Activated CD4-positive, alpha-beta memory T cell treated with anti-CD3 and anti-CD28 coated beads, Interleukin-2, amount 10 ng/mL, durations not matched to agents 7 days and 5 days (primary cell): ENCODE measurements at places on chromosomes 3 and 15. TPM values are rescaled to one million over a fixed set of nuclear protein-coding genes. Genes with fewer than 3 reads are reported as not detected.

DNA sequence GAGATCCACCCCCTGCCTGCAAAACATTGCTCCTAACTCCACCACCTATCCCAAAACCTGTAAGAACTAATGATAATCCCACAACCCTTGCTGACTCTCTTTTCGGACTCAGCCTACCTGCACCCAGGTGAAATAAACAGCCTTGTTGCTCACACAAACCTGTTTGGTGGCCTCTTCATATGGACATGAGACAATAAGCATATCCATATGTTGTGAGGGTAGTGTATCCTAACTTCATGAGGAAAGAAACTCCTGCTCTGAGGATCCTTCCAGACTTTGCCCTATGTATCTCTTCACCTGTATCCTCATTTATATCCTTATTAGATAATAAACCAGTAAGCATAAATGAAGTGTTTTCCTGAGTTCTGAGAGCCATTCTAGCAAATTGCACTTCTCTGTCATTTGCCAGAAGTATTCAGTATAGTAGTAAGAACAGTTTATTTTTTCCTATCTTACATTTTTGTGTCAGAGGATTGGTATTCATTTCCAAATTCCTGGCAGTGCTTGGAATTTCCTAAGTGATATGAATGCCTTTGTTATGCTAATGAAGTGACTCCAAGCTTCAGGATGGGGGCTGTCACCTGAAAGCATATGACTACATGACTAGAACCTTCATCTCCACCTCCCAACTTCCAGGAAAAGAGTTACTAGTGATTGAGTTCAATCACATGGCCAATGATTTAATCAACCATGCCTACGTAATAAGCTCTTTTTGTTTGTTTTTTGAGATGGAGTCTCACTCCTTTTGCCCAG lies 30.2 kb downstream of the TTBK2 start:
- no peak for DNase-seq
- no peak overlapping the region for H3K27ac ChIP-seq
- H3K4me3 ChIP-seq, result no peak overlapping the region
- H3K36me3 ChIP-seq, result peaks cover 2% of the 10 kb centered on the region
- H3K27me3 ChIP-seq, result no peaks in the 10 kb centered on the region
- H3K4me1 ChIP-seq, result no peaks in the 10 kb centered on the region

GRCh38 chr15:83871808-83872559 lies 218.1 kb downstream of the ADAMTSL3 start:
- H3K27me3 ChIP-seq, result peaks cover 3% of the 10 kb centered on the region
- no peaks in the 10 kb centered on the region for H3K4me1 ChIP-seq
- H3K27ac ChIP-seq, result no peak overlapping the region

GRCh38 chr3:159855599-159856346 lies 132.9 kb upstream of the IL12A start:
- no peak overlapping the region for H3K27ac ChIP-seq
- H3K36me3 ChIP-seq, result no peaks in the 10 kb centered on the region
- H3K4me3 ChIP-seq, result no peak overlapping the region
- no peak for DNase-seq

- peaks cover 14% of the 10 kb centered on the region for H3K27me3 ChIP-seq
- H3K4me1 ChIP-seq, result peaks cover 44% of the 10 kb centered on the region
- no peak overlapping the region for H3K27ac ChIP-seq
- no peak overlapping the region for H3K4me3 ChIP-seq
Observed at GRCh38 chr3:156519758-156520162, 35.2 kb downstream of the SSR3 start.

PDZRN3 gene
- total RNA-seq, result not detected

OR5H14 gene
- not detected for total RNA-seq
